CD8-positive, alpha-beta T cell (primary cell): ENCODE measurements at places on chromosomes 6 and 20.
A peak's percentile ranks its signal among the peaks of the same experiment; 100 is the strongest.

DNA sequence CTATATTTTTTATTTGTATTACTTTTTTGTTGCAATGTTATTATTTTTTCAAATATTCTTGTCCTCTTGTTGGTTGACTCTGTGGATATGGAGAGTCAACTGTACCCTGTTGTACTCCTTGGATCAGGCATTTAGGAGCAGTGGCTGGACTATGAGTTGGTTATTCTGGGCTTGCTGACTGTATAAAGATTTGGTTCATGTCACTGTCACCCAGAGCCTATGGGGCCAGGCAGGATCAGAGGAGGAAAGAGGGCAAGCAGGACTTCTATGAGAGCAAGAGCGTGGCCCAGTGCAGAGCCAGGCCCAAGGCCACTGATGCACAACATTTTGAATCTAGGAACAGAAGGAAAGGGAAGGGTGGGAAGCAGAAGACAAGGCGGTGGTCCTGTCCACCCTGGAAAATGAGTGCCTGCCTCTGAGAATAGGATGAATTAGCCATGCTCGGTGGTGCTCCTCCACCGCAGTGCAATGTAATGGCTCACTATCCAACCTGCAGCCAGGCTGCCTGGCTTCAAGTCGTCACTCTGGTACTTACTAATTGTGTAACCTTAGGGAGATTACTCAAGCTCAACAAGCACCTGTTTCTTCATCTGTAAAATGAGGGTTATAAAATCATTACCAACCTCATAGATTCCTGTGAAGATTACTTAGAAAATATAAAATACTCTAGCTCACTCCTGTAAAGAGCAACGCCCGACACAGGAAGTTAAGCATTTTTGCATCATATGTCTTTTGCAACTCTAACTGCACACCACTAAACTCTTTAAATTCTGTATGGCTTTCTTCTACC lies 192.1 kb downstream of the KCNQ5 start:
- DNase-seq: no peak

DNA sequence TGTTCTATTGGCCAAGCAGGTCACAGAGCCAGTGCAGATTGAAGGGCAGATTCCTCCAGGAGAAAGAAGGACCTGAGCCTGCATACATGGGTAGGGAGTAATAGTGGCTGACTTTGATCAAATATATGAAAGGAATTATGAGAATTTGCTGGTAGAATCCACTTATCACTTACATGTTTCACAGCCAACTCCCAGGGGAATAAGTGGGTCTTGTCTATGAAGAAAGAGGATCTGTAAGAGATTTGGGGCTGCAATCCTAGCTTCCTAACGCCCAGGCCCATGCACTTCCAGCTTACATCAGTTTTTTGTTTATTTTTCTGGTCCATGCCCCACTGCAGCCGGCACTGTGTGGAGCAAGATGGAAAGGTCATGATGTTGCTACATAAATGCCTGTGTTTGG lies 107.9 kb upstream of the SYNDIG1 start:
- no peak for DNase-seq

- DNase-seq: no peak
Measured at GRCh38 chr6:77361018-77361417, 102.3 kb downstream of the HTR1B start.

- no peak for DNase-seq
Measured at GRCh38 chr6:112934433-112935327, 587.5 kb downstream of the RFPL4B start.

DNA sequence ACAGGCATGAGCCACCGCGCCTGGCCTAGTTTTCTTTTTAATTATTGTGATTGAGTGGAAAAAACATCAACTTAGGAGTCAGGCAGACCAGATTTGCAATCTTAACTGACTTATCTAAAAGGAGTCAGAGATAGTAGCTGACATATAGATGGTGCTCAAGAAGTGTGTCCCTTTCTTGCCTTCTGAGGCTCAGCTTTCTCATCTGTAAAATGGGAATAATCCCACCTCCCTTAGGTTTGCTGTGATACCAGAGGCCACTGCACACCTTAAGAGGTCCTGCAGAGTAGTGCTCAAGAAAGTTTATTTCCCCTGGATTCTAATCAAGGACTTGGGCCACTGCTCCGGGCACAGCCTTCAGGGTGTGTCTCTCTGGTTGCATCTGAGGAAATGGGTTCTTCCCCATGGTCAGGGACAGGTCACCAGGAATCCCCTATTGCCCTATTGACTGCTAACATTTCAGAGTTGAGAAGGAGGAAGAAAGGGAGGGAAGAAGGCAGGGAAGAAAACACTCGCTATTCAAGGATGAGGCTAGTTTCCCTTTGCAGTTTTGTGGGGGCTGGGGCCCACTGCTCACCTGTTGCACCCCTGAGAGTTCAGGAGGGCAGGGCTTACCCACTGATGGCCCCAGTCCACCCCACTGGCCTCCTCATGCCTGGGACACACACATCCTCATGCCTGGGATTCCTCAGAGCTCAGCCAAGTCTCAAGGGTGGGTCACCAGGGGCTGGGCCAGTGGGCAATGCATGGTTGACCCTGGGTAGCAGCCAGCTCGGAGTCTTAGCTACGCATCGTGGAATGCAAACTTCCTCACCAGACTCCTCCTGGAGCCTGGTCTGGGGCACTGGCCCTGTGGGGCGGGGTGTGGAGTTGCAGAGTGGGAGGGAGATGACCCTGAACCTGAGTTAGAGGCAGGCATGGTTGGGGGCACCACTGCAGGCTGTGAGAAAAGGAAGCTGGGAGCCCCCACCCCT lies 21.2 kb downstream of the C6orf132 start:
- no peak for DNase-seq

- no peak for DNase-seq
Measured at GRCh38 chr20:32858701-32859372, at the start of gene EFCAB8. TSS of gene EFCAB8 (plus strand) at chr20:32858923. CDS start at chr20:32863793, 4,870 bp downstream.

DNA sequence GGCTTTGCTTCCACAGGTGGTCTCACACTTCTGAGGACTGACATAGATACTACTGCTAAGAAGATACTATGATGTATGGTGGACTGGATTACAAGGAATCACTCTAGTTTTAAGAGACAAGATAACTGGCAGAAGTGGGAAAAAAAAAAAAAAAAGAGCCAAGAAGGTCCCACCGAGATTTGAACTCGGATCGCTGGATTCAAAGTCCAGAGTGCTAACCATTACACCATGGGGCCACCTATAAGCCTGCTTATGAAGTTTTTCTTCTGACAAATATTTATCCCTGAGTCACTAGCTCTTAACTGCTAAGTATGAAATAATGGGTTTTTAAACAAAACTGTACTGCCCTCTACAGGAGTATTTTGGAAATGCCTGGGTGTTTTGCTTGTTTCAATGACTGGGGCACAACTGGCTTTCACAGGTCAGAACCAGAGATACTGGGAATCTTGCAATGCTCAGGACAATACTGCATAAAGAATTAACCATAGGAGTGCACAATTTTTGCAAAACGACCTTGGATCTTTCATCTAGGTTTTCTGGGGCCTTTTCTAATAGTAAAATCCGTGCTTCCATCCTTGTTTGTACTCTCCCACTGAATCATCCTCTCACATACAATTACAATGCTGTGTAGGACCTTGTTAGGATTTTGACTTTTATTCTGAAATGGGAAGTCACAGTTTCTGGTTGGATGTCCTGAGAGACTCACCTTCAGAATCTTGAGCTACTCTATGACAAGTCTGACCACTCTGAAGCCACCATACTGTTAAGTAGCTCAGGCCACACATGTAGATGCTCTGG lies 116.3 kb downstream of the OR2B2 start:
- peak; percentile 84 for DNase-seq

- DNase-seq: no peak
Measured at GRCh38 chr6:27065183-27065582, 182.3 kb upstream of the PRSS16 start.

- no peak for DNase-seq
Measured at GRCh38 chr6:30754631-30755030, 10.3 kb upstream of the IER3 start.

DNA sequence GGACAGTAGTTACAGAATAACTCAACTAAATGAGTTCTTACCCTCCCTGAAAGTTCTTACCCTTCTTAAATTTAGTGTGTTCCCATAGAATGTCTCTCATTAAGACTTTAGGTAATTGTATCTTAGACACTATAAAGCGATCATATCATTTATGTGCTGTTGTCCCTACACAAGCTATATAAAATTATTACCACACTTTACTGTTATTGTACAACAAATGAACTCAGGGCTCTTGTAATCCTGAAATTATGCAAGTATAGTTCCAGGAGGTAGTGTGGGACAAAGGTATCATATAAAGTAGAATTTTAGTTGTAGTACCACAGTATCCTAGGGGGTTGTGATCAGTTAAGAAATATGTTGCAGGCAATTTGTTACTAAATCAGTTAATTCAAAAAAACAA lies 167.4 kb upstream of the CARMIL1 start:
- no peak for DNase-seq

GRCh38 chr20:14817101-14817500 lies 479.7 kb upstream of the FLRT3 start:
- no peak for DNase-seq

GRCh38 chr20:8735674-8736073 lies 333.2 kb upstream of the PLCB4 start:
- DNase-seq: no peak

DNA sequence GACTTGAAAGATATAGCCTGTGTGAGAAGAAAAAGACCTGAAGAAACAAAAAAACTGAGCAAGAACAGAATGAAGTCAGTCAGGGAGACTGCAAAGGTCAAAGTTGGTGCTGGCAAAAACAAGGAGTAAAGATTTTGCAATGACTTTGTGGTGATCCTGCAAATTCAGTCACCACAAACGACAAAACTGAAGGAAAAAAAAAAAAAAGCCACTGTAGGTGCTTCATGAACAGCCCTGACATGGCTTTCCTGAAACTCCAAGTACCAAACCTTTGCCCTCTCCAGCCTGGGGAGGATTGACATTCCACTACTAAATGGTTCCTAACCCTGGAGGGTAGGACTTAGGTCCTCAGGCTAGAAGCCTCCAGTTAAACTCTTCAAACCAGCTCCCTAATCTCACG lies 114.7 kb upstream of the BEND3 start:
- DNase-seq: no peak

DNA sequence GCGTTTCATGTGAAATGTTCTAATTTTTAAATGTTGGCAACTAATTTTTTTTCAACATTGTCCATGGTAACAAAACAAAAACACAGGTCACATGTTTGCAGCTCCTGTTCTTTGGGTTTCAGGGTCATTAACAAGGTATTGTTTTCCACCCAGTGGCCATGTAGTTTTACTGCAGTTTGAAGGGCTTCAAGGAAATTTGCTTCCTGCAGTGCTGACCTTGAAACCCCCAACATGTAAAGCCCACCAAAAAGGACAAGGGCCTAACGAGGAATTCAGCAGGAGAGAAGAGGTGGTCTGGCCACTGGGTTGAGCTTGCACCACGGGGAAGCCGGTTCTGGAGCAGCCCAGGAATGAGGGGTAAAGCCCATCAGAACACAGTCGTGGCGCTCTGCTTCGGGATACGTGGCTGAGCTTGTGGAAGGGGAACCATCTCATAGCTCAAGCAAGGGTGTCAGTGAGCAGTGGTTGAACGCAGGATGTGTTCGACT lies 13.9 kb upstream of the KLHL31 start:
- no peak for DNase-seq

GRCh38 chr6:6749702-6750491 lies 161.4 kb downstream of the LY86 start:
- no peak for DNase-seq

- no peak for DNase-seq
Measured at GRCh38 chr6:40719671-40720374, 132.7 kb upstream of the LRFN2 start.

DNA sequence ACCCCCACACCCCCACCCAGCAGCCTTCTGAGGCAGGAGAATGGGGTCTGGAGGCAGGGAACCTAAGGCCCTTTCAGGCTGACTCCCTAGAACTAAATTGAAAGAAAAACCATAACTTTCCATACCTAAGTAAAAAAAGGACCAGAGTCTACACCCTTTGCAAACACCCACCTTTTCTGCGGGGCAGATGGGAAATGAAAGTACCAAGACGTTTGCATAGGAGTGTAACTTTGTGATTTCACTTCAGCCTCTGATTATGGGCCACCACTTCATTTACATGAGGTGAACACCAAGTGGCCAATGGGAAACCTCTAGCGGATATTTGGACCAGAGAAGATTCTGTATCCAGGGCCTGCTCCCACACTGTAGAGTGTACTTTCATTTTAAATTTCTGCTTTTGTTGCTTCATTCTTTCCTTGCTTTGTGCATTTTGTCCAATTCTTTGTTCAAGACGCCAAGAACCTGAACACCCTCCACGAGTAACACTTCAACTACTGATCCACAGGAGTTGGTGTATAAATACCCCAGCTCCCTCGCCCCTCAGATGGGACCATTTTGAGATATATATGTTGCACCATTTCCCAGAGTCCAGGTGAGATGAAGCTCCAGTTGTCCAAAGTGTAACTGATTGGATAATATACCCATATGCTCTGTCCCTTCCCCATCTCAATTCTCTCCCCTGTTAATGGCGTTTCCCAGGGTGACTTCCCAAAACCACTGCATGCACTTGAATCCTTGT lies 18.9 kb upstream of the SRSF6 start:
- DNase-seq: no peak

GRCh38 chr6:20186981-20187380 lies 25.3 kb downstream of the MBOAT1 start:
- no peak for DNase-seq

DNA sequence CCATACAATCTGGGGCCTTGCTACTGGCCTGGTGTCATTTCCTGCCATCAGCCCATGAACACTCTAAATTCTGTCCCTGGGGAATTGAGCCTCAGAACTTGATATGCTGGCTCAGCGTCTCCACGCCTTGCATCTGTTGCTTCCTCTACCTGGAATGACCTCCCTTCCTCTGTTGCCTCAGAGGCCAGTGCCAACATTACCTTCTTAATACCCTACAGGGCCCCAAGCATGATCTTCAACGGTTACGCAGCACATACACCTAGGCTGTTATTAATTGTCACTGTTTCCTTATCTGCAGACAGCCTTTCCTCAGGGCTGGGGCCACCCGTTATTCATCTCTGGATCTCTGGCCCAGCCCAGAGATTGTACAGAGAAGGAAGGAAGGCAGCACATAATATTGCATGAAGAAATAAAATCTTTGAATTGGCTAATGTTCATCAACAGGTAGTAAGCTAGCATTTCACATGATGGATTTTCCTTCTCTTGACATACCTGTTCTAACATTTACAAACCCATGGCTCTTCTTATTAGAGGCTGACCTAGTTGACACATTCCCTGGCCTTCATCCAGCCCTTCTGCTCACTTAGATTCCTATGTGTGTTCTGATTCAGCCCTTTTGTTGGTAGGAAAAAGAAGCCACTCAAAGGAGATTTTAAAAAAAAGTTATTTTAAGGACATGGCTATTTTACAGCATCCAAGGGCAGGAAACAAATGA lies 8.4 kb upstream of the RNF182 start:
- DNase-seq: no peak
